ENCODE measurements at places on chromosomes 6 and 20.
A peak's percentile ranks its signal among the peaks of the same experiment; 100 is the strongest.

GRCh38 chr6:43299338-43300293, 1.6 kb downstream of the SLC22A7 start:
- no peak for DNase-seq

DNA sequence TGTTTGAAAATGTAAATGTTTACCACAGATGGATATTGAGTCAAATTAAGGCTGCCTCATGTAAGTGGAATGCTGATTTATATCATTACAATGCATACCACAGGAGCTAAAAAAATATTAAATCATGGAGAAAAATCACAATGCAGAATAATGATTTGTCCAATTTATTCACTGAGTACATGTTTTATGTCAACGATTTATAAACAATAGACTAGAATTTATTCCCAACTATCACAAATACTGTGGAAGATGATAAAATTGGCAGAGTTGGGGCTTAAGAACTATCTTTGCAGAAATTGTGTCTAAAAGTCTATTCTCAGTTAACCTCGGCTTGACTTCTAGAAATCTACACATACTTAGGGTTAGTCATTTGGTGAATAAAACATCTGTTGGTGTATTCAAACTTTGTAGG, 472.1 kb upstream of the MARCKS start:
- no peak for DNase-seq

DNA sequence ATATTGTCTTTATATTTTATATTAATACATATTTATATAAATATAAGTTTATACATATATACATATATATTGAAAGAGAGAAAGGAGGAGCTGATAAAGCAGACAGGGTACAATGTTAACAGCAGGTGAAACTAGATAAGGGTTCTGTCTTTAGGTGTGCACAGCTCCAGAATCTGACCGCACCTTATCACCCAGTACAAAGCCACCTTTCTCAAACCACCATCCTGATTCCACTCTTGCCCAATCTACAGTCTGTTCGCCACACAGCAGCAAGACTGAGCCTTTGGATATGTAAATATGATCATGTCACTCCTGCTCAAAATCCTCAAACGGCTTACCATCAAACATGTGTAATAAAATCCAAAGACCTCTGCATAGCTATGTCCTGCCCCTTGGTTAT, 34.7 kb upstream of the ASCC3 start:
- DNase-seq = no peak

DNA sequence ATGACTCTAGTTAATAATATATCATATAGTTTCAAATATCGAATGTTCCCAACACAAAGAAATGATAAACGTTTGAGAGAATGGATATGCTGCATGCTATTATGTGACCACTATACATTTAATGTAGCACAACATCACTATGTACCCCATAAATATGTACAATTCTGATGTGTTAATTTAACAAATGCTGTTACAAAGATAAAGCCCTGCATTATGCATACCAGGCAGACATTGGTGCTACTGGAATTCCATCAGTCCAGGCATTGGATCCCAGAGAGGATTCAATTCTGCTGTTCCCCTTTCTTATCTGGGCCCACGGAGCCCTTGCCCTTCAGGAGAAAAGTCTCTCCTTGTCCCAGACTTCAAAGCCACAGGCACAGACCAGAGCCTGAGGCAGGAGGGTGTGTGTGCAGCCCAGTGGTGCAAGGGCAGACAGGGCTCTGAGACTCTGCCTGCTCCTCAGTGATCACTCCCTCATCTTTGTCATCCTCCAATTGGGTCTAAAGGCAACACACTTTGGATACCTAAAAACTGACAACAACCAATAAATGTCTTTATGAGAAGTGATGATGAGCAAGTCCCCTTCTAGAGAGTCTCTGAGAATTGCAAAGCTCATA, 45.2 kb downstream of the PSMG4 start:
- no peak for DNase-seq

GRCh38 chr20:23585808-23586734, 17.8 kb upstream of the CST9L start:
- no peak for DNase-seq

DNA sequence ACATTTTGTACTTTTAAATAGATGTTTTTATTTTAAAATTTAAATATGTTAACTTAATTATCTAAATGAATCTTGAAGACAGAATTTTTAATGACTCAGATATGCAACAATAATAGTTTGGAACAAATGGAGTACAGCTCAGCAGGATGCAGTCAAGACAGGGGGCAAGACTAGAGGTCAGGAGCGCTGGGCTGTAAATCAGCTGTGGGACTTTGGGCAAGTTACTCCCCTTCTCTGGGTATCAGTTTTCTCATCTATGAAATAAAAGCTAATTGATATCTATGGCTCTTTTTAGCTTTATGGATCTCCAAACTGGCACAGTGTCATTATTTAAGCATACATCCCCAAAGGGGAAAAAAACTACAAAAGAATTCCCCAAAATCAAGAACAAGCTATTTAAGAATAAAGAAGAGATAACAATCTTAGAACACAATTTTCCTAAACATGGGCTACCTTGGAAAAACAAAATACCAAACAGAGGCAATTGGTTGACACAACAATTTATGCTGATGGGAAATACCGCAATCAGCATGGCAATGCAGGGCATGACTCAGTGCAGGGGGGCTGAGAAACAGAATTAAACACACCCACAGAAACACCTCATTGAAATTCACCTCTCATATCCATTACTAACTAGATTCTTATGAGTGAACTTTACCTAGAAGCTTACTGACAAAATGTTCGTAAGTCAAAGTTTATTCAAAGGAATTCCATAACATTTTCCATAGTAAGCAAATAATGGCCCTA, 188.2 kb downstream of the SIM1 start:
- no peak for DNase-seq

GRCh38 chr6:108627692-108628550, 67.2 kb downstream of the FOXO3 start:
- no peak for DNase-seq

GRCh38 chr6:5464099-5464885, 203.0 kb downstream of the FARS2 start:
- no peak for DNase-seq

- DNase-seq = no peak
Observed at GRCh38 chr20:49207076-49207475, 12.1 kb upstream of the DDX27 start.

GRCh38 chr6:160424256-160424655, 76.1 kb downstream of the SLC22A3 start:
- no peak for DNase-seq

DNA sequence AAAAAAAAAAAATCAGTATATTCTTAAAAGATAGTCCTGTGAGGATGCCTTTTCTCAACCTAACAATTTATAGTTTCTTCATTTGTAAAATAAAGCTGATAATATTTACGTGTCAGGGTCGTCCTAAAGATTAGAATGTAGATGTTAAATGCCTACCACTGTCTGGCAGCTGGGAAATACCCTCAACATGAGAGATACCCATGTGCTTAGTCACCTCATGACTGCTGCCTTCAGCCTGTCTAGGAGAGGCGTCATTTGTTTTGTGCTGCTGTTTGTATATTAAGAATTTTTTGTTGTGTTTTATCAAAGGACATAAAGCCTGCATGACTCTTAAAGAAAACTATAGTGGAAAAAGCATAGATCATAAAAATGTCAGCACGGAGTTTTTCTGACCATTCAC, 9.5 kb downstream of the FAM120B start:
- DNase-seq = no peak

DNA sequence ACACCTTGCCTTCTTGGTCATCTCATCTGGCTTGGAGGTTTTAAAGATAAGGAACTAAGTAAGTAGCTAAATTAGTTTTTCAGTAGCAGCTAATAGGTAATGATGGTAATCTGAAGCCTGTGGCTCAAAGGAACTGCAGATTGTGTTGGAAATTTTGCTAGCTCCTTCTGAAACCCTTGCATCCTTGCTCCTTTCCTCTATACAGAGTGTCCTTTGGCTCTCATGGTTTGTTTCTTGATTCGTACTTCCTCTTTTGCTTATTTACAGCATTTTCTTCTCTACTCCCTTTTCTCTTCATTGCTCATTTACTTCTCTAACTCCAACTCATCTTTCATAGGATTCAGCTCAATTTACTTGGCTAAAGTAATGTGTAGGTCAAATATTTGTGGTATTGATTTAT, 19.0 kb downstream of the LRRC1 start:
- DNase-seq = no peak

- no peak for DNase-seq
Observed at GRCh38 chr20:1319462-1319861, 9.5 kb downstream of the SDCBP2 start.

GRCh38 chr6:142470421-142470820, 168.6 kb downstream of the ADGRG6 start:
- no peak for DNase-seq

- DNase-seq = peak; percentile 9
Observed at GRCh38 chr20:48797275-48797825, 30.4 kb downstream of the PREX1 start.

GRCh38 chr20:21219686-21220085, 83.4 kb upstream of the XRN2 start:
- no peak for DNase-seq

GRCh38 chr6:7809346-7809745, 83.4 kb downstream of the BMP6 start:
- no peak for DNase-seq

DNA sequence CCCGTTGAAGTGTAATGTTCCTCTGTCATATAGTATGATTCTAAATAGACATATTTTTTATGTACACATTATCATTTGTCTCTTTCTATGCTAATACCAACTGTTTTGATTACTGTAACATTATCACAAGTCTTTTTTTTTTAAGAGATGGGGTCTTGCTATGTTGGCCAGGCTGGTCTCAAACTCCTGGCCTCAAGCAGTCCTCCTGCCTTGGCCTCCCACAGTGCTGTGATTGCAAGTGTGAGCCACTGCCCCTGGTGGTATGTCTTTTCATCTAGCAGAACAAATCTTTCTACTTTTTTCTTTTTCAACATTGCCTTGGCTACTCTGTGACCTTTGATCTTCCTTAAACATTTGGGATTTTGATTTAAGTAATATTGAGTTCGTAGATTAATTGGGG, 57.7 kb downstream of the SLX4IP start:
- DNase-seq = no peak

GRCh38 chr20:1920826-1921225, 25.6 kb downstream of the SIRPA start:
- no peak for DNase-seq

- no peak for DNase-seq
Observed at GRCh38 chr6:28876710-28877109, 47.1 kb downstream of the TRIM27 start.

- DNase-seq = peak; percentile 29
Observed at GRCh38 chr20:35329435-35330139, 37.4 kb upstream of the FAM83C start.

DNA sequence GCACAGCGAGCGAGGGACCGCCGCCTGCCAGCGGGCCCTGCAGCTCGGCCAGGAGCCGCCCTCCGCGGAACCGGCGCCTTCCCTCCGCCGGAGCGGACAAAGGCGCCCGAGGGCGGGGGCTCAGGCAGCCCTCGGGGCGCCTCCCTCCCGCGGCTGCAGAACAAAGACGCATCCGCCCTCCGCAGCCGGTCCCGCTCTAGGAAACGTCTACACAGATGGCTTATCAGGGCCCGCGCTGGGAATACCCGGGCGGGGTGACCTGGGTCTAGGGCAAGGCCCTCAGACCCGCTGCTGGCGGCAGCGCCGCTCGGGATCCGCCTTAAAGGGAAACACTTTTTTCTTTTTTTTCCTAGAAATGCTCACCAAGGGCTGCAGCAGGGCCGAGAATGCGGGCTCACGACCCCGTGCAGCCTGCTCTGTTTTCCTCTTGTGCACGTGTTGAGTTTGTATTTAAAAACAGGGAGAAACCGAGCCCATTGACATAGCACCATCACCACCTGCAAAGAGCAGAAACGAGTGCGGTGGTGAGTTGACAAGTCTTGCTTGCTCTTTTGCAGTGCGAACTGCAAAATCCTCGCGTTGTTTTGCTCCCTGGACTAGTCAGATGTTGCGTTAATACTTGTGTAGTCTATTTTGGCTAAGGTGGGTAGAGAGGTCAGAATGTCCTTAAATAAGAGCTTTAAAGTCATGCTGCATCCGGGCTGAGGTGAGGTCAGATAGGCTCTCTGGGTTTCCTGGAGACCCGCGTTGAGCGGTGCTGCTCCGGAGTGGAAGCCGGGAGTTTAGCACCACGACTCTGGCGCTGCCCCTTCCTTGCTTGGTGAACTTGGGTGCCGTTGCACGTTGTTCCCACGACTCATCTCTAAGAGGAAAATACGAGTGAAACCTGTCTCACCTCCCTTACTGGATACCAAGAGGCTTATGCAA, 1.1 kb upstream of the RPS6KA2 start:
- DNase-seq = peak; percentile 65

DNA sequence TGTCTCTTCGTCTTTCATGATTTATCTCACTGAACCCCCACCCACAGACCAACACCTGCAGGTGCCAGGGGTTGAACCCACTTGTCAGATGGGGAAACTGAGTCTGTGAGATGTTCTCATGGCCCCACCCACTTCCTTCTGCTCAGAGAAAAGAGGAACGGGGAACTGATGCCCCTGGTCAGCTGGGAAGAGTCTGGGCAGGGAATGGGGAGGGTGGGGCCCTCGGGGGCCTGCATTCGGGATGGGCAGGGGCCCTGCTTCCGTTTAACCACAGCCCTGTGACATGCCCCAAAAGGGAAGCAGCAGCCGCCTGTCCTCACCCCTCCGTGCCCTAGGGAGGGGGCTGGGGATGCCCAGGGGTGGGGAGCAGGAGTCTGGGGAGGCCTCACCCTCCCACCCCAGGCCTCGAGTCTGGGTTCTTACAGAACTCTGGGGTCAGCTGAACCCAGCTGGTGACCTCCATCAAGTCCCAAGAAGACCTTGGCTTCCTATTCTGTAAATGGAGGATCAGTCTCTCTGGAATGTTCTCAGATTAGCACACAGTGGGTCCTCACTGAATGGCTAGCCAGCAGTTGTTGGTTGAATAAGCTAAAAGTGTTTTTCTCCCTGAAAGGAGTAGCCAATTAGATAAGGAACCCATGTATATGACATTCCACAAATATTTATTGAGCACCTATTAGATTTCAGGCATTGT, 81.5 kb downstream of the CEBPB start:
- no peak for DNase-seq

Data from thyroid gland (tissue), 4 donors.